ENCODE measurements at places on chromosomes 16 and 17.
A peak's percentile ranks its signal among the peaks of the same experiment; 100 is the strongest.

DNA sequence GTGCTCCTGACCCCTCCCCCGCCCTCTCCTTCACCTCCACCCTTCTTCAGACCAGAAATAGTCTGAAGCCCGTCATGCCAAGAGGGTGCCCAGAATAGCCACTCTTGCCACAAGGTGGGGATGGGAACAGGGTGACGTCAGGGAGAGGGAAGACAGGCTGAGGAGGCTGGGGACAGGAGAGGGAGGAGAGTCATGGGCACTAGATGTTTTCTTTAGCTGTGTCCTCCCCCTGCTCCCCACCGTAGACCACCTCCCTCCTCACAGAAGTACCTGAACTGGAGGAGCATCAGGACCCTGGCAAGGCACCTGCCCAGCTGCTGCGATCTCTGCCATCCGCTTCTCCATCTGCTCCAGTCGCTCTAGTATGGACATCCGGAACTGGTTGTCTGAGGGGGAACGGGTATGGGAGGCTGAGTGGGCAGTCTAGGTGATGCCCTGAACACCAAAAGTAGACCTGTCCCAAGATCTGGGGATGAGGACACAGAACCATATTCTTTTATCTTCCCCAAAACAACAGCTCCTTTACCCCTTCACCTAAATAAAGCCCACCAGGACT, 6.6 kb upstream of the SPAG7 start:
- no peak for DNase-seq

GRCh38 chr17:38540514-38541045, 65.2 kb downstream of the SRCIN1 start:
- no peak for DNase-seq

DNA sequence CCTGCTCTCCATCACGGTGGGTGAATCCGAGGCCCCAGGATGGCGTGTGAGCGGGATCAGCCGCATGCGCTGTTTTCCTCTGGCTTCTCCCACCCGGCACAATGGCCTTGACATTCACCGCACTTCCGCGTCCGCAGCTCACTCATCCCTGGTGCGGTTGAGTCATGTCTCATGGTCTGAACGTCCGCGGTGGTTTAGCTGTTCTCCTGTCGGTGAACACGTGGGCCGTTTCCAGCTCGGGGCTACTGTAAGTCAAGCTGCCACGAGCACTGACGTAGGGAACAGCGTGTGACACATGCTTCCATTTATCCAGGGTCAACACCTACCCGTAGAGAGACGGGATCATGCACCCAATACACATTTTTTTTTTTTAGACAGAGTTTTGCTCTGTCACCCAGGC, 15.3 kb upstream of the CACNA1H start:
- no peak for DNase-seq

GRCh38 chr16:74309789-74310781, 13.5 kb downstream of the PSMD7 start:
- DNase-seq: peak; percentile 61

DNA sequence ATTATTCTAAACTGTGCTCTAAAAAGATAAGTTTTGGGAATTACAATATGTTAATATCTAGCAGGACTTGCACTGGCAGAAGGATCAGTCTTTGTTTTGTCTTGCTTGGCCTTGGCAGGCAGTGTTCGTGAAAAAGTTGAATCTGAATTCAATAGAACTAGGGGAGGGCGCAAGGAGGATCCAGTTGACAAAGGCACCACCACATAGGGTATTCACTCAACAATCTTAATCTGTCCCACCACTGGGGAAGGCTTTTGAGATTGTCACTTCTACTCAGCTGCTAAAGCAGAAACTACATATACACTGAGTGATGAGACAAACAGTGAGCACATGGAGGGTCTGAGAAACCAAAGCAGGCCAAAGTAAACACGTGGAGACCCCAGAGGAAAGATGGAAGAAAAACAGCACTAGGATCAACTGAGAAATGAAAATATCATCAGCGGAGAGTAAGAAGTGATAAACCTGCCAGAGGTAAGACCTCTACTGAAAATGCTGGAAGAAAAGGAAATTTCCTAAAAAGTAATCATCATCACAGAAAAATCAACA, 2.4 kb downstream of the AMFR start:
- no peak for DNase-seq

DNA sequence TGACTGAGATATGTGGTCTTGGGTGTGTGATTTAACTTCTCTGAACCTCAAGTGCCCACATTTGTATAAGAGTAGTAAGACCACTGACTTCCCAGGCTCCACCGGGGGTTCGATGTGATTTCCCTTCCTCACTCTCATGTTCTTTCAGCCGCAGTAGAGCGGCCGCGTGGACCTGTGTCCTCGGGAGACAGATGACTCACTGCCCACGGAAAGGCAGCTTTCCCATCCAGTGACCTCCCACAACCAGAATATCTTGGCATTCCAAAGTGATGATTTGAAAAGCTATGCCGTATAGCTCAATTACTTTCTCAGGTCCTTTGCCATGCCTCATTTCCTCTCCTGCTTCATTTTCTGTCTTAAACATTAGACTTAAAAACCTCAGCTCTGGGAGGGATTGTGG, 73.6 kb downstream of the IL21R start:
- no peak for DNase-seq

- DNase-seq: no peak
Measured at GRCh38 chr17:49776551-49777300, 11.8 kb upstream of the KAT7 start.

DNA sequence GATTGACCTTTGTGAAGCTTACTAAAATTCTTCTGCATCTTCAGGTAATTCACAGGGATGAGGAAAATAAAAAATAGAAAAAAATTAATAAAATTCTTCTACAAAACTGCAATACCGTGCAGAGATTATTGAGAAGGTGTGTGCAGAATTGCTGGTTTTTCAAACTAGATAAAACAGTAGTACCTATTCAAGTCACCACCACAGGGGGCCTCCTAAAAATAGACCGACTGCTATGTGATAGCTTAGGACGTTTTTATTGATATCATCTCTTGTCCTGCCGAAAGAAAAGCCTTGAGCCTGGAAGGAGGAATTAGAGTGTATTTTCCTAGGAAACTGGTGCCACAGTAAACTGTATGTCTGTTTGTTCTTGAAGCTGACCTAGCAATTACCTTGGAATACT, 325.9 kb downstream of the ZFHX3 start:
- no peak for DNase-seq

- DNase-seq: peak; percentile 4
Measured at GRCh38 chr16:74304164-74304834, 7.7 kb downstream of the PSMD7 start.

DNA sequence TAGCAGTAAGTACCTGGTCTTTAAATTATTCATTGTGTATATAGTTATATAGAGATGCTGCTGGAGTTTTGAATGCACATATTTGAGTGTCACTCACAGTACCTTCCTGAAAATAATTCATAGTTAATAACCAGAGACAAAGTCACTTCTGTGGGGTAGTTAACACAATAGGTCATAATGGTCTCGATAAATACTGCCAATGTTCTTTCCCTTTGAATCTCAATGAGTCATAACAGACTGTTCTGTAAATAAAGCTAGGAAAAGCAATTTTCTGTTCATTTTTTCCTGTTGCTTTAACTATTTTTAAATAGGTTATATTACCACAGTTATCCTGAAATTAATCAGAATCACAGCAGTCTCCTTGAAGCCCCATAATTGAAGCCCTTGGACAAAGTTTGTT, 87.2 kb downstream of the MAP2K4 start:
- DNase-seq: no peak

GRCh38 chr16:1539720-1540555, 6.5 kb downstream of the TMEM204 start:
- DNase-seq: peak; percentile 48

GRCh38 chr16:87762071-87762571, 3.7 kb downstream of the KLHDC4 start:
- DNase-seq: no peak

GRCh38 chr16:21072976-21073375, 77.7 kb downstream of the DNAH3 start:
- no peak for DNase-seq

DNA sequence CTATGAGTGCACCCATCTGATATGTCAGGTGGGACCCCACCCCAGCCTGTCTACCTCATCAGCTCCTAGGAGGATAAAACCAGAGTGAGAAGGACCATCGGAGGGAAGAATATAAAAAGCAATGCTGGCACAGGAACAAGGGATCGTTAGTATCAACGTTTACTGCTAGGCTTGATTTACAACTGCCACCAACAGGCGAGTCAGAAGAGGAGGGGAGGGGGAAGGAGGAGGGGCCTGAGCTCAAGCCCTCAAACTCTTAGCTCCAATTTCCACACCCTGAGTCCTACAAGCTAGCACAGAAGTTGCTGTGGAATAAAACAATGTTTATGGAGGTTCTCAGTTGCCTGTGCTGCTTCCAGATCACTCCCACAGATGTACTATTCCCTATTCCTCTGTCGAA, 234.5 kb downstream of the C16orf78 start:
- peak; percentile 5 for DNase-seq

DNA sequence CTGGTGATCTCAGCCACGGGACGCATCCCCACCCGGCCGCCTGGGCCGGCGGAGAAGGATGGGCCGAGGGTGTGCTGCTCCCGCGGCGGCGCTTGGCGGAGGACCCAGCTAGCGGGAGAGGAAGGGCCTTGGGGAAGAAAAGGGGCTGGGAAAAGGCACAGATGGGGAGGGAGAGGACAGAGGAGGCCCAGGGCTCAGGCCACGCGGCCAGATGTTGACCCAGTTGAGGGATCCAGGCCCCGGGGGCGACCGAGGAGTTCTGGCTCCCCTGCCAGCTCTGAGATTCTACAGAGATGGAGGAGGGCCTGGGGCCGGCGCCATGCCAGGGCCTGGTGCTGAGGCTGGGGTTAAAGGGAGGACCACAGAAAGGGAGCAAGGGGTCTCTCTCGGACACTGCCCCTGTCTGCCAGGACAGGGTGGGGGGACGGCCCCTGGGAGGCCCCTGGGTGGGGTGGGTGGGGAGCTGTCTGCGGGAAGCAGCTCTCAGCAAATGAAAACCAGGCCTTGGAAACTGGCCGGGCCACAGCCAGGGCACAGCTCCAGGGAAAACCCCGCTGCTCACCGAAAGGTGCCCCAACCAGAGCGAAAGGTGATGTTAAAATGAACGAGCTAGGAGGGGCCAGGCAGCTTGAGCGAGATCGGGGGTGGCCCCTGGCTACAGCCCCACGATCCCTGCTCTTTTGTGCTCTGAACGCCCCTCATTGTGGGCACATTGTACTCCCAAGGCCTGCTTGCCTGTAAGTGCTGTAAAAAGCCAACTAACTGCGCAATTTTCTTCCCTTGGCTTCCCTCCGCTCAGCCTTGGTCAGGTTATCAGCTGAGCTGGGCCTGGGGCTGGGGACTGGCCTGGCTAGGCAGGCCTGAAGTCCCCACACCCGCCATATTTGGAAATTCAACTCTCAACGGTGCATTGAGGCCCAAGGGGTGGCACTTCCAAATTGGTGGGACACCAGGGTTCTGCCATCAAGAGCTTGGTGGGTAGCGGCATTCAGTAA, 191.4 kb downstream of the ZNF423 start:
- no peak for DNase-seq

DNA sequence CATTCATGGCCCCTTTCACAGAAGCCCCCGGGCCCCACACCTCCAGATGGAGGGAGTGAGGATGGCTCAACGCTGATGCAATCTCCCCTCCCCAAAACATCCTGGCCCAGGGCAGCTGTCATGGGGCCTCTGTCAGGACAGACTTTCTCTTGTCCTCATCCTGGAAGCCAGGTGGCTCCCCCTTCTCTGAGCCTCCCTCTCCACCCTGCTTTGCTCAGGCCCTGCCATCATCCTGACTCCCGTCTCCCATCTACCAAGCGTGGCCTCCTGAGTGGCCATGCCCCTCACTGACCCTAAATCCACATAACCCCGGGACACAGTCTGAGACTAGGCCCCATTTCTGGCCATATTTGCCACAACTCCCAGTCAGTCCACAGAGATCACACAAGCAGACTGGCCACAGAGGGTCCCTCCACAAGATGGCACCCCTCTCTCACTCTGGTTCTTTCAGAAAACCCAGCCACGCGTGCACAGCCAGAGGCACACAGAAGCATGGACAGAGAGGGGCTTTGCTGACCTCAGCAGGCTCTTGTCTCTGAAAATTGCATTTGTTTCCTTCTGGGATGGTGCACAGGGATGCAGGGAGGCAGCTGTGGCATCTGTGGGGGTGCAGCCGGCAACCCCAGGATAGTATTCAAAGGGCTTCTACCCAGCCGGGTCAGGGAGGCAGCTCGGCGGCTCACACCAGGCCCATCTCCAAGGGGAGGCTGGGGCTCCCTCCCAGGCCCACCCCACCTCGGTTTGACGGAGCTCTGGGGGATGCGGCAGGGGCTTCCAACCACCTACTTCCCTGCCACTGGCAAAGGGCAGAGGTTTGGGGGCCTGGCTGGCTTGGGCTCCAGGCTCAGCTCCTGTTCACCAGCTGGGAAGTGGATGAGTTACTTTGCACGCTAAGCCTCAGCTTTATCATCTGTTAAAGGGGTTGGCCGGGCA, 16.9 kb downstream of the DOC2B start:
- DNase-seq: peak; percentile 84

GRCh38 chr16:70601576-70602575, 44.5 kb upstream of the IL34 start:
- no peak for DNase-seq

GRCh38 chr17:82848022-82848592, 8.3 kb upstream of the ZNF750 start:
- no peak for DNase-seq

DNA sequence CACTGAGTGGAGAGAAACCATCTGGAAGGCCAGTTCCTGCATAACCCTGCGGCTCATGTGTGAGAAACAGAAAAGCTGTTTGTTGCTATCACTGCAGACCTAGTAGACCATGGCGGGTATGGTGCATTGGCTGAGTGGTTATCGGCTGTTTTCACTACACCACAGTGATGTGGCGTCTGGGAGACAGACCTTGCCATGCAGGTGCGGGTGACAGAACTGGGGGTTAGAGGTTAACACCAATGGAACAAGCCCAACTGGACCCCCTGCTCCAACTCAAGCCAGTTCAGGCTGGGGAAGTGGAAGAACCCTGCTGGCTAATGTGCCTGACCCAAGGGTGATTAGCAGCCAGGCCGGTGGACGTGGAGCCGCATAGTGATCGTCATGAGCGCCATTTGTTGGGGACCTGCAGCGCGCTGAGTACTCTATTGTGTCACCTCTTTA, 91.9 kb downstream of the IRF8 start:
- DNase-seq: no peak

GRCh38 chr16:79278506-79278905, 322.0 kb downstream of the MAF start:
- DNase-seq: no peak

- DNase-seq: no peak
Measured at GRCh38 chr16:997440-998051, 16.0 kb downstream of the SOX8 start.

- no peak for DNase-seq
Measured at GRCh38 chr17:58269557-58270291, 11.0 kb downstream of the MPO start.
